Lower leg skin (tissue), 4 donors: ENCODE measurements at places on chromosomes 3 and 15. TPM values are rescaled to one million over a fixed set of nuclear protein-coding genes. Genes with fewer than 3 reads are reported as not detected.

GRCh38 chr15:33256874-33257273 lies 53.9 kb upstream of the RYR3 start:
- no peak for DNase-seq

GRCh38 chr15:57527382-57528091 lies 64.2 kb upstream of the MYZAP start:
- DNase-seq: no peak

GRCh38 chr3:2061360-2061759 lies 37.3 kb upstream of the CNTN4 start:
- DNase-seq: no peak

DNA sequence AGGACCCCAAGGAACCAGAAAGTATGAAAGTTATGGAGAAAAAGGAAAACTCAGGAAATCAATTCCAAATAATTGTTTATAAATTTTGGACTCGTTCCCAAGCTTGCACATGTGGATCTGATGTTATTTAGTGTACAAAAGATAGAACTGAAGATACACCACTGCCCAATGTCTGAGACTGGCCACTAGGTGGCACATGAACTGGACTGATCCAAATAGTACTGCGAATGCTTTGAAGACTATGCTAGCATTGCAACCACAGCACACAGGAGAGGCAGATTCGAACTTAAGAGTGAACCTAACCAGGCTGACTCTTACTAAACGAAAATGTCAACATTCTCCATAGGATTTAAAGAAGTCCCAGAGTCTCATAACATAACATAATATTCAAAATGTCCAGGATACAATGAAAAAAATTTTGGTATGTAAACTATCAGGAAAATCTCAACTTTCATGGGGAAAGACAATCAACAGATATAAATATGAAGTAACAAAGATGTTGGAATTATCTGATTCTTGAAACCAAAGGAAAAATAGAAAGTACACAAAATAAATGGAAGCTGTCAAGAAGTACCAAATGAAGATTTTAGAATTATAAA lies 596.7 kb downstream of the FGF12 start:
- DNase-seq: no peak

GRCh38 chr15:35460616-35461015 lies 85.3 kb downstream of the DPH6 start:
- DNase-seq: no peak

DNA sequence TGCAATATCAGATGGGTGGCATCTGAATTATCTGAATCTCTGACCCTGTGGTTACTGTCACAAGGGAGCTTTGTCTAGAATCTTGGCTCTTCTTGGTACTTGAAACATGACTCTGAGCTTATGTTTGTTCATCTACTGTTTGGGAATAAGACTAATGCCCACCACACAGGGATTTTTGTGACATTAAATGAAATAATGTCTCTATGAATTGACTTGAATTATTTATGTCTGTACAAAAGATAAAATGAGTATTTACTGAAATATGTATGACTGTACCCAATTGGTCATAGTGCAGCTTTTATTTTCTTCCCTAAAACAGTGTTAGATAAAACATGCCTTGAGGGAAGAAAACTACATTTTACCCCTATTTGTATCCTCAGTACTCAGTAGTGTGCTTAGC lies 87.9 kb upstream of the ZPLD1 start:
- no peak for DNase-seq

GRCh38 chr15:61653110-61653509 lies 407.1 kb downstream of the VPS13C start:
- DNase-seq: no peak

GRCh38 chr15:96818861-96819260 lies 488.4 kb downstream of the NR2F2 start:
- DNase-seq: no peak

The KLHL40 gene
- not detected for total RNA-seq
